ENCODE measurements at places on chromosomes 4 and X.

- DNase-seq = peak; percentile 24
Observed at GRCh38 chr4:71184195-71184781, 154.5 kb upstream of the SLC4A4 start.

DNA sequence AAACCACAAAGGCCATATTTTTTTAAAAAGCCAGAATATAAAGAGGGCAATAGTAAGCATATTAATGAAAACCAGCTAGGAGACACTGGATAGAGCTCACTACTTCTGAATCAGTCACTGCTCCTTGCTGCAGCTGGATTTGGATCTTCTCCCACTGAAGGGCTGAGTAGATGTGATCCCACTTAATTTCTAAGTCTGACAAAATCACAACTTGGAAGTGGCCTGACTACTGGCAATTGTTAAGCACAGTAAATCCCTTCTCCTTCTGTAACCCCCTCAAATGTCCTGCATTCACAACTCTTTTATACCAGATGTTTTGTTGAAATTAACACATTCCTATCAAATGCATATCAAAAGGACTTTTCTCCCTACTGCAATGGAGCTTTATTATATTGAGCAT lies 72.9 kb downstream of the AMMECR1 start:
- DNase-seq = no peak

DNA sequence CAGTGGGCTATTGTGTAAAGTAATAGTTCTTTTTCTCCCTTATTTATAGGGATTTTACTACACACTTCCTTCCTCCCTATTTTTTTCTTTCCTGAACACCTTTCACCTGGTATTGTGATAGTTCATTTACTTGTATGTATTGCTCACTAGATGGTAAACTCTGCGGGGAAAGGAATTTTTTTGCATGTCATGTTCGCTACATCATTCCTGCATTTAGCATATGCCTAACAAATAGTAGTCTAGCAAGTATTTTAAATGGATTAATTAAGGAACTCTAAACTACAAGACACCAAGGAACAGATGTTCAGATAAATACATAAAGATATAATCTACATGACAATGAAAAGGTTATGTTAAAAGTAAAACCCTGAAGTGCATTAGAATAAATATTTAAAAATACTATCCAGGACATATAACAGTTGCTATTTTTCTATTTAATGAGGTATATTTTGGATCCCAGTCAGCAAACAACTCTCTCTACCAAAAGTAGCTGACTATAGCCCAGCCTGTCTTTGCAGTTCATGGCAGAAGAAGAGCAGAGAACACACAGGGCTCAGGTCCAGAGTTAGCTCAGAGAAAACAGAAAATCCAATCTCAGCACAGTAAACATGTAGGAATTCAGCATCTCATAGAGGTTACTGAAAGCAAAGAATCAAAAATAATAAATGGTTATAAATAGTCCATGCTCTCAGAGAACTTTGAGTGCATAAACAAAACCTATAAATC lies 87.8 kb downstream of the PACRGL start:
- DNase-seq = no peak

DNA sequence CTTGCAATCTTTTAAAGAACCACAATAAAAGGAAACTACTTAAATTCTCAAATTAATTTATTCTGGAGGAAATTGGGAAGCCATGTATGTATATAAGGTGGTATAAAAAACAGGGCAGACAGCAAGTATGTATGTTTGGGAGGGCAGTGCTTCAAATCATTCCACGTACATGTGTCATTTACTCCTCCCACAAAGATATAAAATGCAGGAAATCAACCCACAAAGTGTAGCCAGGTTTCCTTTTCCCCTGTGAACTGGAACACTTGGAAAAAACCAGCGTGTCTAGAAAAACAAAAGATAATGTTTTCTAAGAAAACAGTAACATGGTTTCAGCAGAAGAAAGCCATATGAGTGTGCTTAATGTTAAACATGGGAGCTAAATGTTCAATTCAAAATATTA lies 156.7 kb upstream of the FAM47A start:
- DNase-seq = no peak

- DNase-seq = no peak
Observed at GRCh38 chr4:1415681-1415981, 9.4 kb upstream of the NKX1-1 start.

- no peak for DNase-seq
Observed at GRCh38 chr4:113574636-113575103, 186.9 kb downstream of the CAMK2D start.

DNA sequence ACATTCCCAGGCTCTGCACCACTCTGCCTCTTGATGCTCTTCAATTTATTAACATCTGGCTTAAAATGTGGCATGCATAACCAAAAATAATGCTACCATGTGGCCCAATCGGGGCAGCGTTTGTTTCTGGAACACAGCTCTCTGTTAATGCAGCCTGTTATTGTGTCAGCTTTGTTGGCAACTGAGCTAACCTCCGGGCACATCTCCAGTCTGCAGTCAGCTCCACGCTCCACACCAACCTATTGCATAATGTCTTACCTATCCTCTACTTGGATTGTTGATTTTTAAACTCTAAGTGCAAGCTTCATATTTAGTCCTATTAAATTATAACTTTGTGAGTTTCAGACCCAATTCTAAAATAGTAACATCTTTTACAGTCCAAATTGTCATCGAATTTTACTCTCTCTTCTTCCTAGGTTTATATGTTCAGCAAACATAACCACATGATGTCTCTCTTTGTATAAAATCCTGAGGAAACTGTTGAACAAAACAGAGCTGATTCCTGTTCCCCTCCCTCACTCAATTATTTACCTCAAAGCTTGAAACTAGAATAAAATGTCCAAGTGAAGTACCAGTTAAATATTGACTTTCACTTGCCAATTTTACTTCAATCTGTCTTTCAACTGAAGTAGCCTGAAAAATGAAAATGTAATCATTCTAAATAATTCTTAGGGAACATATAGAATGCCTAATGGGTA lies 92.2 kb upstream of the RAPGEF2 start:
- peak; percentile 99 for DNase-seq

DNA sequence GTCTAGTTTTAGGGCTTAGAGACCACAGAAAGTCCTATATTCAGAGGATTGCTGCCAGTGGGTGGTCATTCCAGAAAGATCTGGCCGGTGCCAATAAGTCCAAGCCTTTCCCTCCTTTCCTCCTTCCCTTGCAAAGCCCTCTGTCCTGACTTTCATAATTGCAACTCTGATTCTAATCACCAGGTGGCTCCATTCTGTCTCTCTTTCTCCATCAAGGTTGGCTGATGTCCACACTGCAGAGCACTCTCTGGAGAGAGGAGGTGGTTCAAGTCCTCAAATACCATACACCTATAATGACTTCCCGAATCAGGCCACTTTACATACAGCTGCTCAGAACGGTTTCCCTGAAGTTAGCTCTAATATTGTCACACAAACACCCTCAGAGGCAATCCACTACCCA lies 22.4 kb upstream of the ARMCX4 start:
- DNase-seq = peak; percentile 51

- DNase-seq = no peak
Observed at GRCh38 chrX:129494887-129495286, 28.4 kb downstream of the SMARCA1 start.

- no peak for DNase-seq
Observed at GRCh38 chr4:81256059-81256970, 41.3 kb upstream of the PRKG2 start.

- DNase-seq = no peak
Observed at GRCh38 chr4:64271601-64272081, 137.6 kb downstream of the TECRL start.

DNA sequence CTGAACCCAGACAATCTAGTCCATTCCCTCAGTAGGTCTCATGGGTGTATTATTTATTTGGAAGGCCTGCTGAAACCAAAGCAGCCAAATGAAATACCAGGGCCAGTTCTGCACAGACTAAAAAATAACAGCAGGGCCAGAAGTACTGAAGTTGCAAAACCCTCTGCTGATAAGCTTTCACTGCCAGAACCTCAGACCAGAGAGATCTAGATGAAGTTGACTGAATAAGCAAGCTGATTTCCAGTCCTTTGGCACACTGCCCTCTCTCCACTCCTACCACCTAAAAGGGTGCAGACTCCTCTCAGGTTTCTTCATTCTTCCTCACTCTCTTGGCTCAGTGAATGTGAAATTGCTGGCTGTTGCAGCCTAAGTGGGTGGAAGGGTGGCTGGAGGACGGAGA lies 276.7 kb upstream of the KLF3 start:
- DNase-seq = peak; percentile 32

DNA sequence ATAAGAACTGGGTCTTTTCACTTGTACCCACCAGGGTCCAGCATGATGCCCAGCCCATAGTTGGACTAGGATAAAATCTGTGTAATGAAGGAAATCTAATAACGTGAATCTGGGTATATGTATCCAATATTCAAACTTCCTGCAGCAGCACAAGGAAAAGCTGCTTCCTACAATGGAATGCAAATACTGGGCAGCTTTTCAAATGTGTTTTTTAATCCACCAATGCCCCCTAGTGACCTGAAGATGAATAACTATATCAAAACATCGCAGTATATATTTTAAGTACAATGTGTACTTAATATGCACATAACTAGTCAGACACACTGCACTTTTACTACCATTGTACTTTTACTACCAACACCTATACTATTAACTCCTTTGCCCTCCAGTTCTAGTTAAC lies 5.3 kb downstream of the APOO start:
- DNase-seq = peak; percentile 46

All from NCI-H1092 treated with DMSO at 0.1 percent for 48 hours (cell line).